Activated CD4-positive, alpha-beta T cell treated with anti-CD3 and anti-CD28 coated beads for 4 hours (primary cell): ENCODE measurements at places on chromosomes 5 and 9.

DNA sequence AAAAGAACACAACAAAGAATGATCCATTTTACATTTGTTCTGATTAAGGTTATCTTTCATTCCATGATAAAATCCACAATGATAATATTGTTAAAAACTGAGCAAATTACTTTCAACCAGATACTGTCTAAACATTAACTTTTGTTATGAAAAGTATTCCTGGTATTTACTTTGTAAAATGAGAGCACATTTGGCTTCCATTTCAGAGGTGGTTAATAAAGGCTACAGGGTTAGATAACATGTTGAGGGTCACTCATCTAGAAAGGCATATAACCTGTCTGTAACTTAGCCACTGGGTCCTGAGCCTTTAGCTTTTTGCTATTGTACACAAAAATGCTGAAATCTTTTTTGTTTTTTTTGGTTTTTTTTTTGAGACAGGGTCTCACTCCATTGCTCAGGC, 99.3 kb downstream of the ANXA2R start:
- no peak for DNase-seq

DNA sequence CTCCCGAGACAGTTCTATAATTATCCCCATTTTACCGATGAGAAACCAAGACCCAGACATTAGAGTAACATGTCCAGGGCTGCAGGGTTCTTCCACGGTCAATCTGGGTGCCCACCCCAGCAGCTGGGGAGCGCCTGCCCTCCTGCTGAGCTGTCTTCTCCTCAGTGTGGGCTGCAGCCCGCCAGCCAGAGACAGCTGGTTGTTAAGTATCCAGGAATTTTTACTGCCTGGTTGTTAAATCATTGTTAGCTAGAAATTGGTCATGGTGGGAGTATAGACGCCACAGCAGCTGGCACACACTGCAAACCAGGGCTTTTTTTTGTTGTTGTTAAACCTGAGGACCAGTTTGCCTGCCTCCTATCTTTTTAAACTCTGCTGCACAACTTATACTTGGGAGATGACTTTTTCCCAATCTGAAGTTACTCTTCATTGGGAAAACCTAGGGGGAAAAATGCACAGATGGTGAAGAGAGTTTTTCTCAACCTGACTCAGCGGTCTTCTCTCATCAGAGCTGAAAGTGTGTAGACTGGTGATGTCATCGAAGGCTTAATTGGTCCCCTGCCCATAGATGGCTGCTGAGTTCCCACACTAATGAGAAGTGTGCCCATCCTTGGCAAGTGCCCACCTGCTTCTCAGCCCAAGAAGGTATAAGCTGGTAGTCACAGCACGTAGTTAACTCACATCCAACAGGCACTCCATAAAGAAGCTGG, 208.6 kb downstream of the DRD1 start:
- no peak for DNase-seq

- no peak for DNase-seq
These were observed 370.8 kb downstream of the TLE1 start for GRCh38 chr9:81318571-81318970.

DNA sequence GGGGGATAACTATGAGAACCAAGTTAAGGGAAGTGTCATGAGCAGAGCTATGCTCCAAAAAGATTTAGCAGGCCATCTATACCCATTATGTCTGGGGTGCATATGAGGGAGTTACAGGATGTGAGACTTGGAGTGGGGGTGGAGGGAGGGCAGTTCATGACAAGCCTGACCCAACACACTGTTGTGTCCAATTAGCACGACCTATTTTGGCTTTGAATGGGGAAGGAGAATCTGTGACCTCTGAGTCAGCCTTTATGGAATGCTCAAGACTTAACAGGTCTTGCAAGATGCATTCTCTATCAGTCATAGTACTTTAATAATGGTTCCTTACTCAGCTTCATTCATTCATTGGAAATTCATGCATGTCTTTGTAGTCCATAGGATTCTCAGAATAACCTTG, 71.7 kb downstream of the GRIA1 start:
- DNase-seq = no peak

- DNase-seq = no peak
These were observed 6.8 kb downstream of the ITGA1 start for GRCh38 chr5:52794519-52794918.
